ENCODE measurements at places on chromosomes 1 and 21.

- no peak for DNase-seq
Observed at GRCh38 chr1:43802356-43802980, 95.1 kb downstream of the ST3GAL3 start.

DNA sequence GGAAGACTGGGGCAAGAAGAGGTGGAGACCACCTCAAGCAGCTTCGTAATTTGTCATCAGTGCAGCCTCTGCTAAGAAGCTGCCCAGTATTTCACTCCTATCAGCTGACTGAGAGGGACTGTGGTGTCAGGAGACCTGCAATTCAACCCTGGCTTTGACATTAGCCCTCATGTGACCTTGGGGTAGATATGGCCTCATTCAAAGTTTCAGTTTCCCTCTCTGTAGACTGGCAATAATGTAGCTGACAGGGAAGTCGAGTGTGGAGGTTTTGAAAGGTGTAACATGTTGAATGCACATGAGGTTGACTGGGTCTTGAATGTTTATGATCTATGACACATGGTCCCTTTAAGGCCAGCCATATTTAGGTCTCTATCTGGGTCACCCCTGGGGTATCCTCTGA is 2.2 kb upstream of the SPRR4 start:
- no peak for DNase-seq

- DNase-seq, result no peak
Observed at GRCh38 chr1:24795236-24795635, 50.0 kb downstream of the CLIC4 start.

GRCh38 chr1:27887215-27888021 is 15.1 kb downstream of the THEMIS2 start:
- DNase-seq, result no peak

DNA sequence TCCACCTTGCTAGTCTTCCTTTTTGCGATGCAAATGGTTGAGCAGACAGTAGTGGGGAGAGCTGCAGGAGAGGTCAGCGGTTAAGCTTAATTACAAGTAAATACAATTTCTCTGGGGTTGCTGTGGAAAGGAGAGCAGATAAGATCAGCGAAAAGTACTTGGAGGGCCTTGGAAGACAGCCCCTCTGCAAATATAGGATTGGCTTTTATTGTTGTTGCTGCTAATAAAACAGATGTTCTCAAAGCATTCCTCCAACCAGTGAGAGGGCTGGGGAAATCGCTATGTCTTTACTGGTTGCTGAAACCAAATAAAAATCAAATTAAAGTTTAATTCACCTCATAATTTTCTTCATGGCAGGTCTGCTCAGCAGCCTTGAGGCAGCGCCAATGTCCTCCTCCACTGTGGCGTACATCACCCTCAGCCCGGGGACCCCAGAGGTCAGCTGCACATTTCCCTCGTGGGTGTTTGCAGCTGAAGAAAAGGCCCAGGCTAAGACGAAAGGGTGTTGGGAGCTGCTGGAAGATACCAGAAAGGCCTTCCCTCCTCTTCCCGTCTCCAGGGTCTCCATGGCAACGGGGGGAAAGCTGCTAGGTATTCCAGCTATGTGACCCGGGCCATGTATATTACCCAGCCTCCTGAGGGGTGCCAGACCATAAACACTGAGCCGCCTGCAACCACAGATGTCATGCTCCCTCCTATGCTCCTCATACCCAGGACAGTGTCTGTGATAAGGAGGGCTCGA is 54.6 kb upstream of the POU2F1 start:
- no peak for DNase-seq

DNA sequence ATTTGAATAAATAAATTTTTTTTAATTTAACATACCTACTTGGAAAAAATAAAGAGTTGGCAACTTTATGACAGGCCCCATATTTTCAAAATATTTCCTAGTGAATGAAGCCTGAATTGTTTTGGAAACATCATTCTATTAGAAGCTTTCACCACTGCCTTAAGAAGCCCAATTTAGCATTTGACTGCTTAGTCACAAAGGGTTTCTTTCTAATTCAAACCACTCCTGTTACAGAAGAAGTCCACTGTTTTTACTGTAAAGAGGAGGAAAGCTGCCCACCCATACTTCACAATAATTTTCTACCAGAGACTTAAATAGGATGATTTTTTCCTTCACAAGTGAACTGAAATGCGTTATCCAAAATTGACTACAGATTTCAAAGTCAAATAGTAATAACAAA is 534.6 kb upstream of the PTBP2 start:
- DNase-seq, result no peak

GRCh38 chr1:228045871-228046270 is 36.6 kb upstream of the ARF1 start:
- no peak for DNase-seq

GRCh38 chr1:4219826-4220225 is 319.8 kb upstream of the C1orf174 start:
- no peak for DNase-seq

DNA sequence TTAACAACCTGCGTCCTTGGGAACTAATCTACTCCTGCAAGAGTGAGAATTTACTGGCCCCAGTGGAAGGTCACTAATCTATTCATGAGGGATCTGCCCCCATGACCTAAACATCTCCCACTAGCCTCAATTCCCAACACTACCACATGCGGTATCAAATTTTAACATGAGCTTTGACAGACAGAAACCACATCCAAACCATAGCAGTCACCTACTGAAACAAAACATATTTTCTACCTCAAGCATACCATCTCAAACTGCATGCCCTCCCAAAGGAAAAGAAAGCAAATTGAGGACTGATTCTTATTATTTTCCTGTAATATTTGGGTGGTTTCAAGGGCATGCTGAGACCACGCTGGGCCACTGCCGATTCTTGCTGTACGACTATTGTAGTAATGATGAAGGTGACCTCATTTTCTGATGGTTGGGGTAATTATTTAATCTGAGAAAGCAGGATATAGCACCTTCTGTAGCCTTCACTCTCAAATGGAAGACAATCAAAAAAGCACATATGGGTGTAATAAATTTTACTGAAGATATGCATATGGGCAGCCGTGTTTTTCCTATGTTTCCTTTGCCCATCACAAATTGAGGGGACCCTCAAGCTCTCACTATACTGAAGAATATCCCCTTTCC is 13.2 kb upstream of the GBP5 start:
- DNase-seq, result no peak

GRCh38 chr1:45326627-45327623 is at the start of gene HPDL:
Gene HPDL, plus strand, starts transcription at chr1:45326895. Its CDS starts 254 bp downstream, at chr1:45327149.
- DNase-seq, result peak; percentile 92

DNA sequence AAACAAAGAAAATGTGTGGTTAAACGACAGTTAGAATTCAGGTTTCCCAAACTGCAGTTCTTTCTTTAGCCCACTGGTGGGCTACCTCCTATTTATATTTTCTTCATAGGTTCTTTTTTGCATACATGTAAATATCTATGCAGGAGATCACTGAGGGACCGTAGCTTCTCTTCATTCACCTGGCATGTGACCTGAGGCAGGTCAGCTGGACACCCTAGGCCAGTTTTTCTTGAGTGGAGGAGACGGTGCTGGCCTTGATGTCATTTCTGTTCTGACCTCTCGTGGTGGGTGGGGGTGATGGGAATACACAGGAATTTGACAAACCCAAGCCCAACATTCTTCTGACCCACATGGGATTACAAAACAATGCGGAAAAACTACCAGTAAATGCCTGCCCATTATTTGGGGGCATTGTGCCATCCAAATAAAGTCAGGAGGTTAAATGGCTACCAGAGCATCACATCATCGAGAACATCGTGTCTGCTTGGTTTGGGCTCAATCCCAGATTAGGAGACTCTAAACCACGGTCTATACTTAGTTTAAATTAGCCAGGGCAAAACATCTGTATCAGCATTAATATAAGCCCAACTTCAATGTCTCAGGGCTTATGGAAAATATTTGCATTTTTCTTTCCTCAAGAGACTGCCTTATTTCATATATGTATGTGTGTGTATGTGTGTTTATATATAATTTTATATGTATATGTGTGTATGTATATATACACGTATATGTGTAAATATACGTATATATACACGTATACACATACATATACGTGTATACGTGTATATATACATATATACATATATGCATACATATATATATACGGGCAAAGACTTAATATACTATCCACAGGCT is 7.4 kb upstream of the IRF2BP2 start:
- DNase-seq, result no peak

DNA sequence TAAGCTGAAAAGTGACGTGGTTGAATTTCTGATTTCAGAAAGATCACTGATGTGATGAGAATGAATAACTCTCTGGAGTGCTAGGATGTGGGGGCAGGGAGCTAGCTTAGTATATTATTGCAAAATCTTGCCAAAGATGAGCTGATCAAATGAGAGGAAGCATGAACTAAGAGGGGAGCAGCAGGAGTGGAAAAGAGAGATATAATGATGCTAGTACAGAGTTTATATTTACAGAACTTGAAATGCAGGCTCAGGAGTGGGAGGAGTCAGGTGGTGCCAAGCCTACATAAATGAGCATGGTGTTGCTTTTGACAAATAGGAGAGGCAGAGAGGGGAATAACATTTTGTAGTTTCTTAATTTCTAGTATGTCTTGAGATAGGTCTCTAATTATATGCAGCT is 38.1 kb upstream of the NBL1 start:
- no peak for DNase-seq

DNA sequence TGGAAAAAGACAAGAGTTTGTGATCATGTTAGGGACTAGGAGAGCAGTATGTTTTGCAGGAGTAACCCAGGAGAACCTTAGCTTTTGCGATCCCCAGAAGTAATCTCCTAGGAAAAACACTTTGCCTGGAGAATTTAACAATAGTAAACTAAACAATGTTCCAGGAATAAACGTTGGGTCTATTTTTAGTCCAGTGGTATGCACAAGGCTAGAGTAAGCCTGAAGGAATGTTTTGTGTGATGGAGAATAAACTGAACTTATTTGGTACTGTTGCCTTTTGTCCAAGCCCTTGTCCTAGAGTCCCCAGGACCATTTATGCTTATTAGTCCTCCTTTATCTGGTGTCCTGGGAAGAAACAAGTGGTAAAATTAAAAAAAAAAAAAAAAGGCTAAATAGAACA is 28.7 kb upstream of the RGS5 start:
- no peak for DNase-seq

DNA sequence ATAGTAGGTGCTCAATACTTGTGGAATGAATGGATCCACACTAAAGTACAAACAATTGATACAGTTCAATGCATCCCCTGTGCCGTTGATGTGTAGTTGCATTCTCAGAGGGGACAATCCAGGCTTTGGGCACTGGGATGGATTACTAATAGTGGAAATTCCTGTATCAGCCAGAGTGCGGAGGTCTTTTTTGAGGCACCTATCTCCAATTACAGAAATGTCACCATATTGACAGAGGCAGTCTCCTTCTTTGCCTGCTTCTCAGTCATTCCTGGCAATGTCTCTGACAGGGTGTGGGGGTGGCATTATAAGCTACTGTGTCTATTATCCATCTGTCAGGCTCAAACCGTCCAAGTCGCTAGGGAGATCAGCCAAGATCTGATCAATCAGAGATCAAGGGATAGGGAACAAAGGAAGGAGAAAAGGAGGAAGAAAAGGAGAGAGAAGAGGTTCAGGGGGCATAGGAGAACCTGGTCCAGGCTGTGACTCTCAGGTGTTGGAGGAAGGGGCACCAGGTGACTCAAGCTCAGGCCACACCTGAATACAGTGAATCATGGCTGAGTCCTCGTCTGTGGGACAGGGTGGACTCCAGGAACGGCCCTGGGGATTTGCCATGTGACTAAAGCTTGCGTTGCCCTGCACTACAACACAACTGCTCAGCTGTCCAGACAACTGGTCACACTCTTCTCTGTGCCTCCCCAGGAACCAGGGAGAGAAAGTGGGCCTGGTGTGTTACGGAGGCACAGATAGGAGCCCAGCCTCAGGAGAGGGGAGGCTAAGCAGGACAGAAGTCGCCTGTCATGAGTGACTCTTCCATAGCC is 3.4 kb upstream of the LAMB3 start:
- DNase-seq, result no peak

DNA sequence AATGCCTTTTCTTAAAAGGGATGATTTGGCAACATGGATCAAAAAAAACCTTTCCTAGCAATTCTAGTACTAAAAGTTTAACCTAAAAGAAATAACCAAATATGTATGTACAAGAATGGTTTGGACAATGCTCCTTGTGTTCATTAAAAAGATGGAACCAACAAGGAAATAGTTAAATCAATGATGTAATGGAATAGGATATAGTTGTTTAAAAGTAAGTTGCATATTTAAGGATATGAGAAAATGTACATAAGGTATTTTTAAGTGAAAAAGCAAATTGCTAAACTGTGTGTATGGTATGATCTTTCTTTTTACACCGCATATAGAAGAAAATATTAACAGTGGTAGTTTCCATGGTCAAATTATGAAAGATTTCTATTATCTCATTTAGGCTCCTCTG is 12.1 kb downstream of the SLC30A10 start:
- DNase-seq, result no peak

All from SK-N-SH (cell line).